ENCODE measurements at places on chromosomes 2 and 18.

GRCh38 chr2:240959941-240960308 lies 38.5 kb upstream of the SNED1 start:
- no peak for DNase-seq

- DNase-seq = no peak
These were observed 35.1 kb upstream of the NTSR2 start for GRCh38 chr2:11705063-11705462.

- DNase-seq = no peak
These were observed 154.5 kb downstream of the RPIA start for GRCh38 chr2:88845772-88846661.

DNA sequence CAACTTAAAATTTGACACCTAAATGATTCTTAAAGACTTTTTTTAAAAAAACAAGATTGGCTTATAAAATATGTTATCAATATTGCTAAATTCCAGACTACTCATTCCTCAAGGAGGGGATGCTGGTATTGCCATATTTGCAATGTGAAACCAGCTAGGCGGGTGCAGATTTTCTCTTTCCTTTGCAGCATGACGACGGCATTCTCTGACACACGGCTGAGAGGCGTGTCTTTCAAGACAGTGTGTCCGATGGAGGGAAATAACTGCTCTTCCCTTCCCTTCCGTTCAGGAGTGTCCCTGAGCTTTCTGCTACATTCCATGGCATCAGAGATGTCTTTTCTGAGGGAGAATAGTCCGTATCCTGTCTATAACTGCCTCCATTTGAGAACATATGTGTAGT lies 38.2 kb upstream of the CNGA3 start:
- no peak for DNase-seq

GRCh38 chr2:96152304-96153161 lies 7.3 kb upstream of the DUSP2 start:
- DNase-seq = no peak

DNA sequence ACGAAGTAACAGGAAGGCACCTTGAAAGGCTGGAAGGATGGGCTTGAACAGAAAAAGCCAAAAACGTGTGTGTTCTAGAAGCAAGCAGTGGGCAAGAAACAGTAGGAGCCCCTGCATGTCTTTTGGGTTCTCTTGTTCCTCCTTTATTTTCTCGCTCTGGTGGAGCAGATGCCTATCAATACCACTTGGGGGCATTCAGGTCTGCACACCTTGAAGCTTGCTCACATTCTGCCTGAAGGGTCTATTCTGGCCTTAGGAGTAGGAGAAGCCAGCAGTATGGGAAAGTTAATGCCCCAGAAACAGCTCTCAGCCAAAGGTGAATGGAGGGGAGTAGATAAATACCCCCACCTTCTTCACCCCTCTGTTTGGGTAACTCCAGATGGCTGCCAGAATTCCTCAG lies 204.5 kb downstream of the TXNL1 start:
- DNase-seq = no peak

GRCh38 chr2:11044201-11044600 lies 111.1 kb upstream of the SLC66A3 start:
- DNase-seq = no peak

DNA sequence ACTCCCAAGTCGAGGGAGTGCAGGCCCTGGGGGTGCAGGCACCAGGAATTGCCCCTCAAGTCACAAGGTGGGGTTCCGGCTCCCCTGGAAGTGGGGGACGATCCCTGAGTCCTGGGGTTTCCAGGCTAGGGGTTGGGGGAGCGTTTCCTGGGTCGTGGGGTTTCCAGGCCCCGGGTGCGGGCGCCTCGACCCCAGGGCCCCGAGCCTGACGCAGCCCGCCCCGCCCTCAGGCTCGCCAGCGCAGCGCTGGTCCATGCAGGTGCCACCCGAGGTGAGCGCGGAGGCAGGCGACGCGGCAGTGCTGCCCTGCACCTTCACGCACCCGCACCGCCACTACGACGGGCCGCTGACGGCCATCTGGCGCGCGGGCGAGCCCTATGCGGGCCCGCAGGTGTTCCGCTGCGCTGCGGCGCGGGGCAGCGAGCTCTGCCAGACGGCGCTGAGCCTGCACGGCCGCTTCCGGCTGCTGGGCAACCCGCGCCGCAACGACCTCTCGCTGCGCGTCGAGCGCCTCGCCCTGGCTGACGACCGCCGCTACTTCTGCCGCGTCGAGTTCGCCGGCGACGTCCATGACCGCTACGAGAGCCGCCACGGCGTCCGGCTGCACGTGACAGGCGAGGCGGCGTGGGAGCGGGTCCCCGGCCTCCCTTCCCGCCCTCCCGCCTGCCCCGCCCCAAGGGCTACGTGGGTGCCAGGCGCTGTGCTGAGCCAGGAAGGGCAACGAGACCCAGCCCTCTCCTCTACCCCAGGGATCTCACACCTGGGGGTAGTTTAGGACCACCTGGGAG lies 12.0 kb downstream of the SIGLEC15 start:
- no peak for DNase-seq

DNA sequence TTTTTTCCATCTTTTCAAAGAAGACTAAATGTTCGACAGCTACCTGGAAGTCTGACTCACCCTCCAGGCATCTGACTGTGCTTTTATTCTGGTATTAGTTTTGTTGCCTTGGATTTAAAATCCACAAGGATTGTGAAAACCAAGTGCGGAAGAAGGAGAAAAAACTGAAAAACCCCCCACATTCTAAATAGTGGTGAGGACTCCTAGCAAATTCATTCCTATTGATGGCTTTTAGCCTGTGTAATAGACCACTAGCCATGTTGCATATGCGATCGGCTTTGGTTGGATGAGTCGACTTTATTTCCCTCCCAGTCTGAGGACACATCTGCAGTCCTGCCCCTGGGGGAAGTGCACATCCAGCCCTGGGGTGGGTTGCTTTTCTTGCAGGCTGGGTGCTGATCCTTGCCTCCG lies 16.9 kb downstream of the LDLRAD4 start:
- DNase-seq = no peak

- no peak for DNase-seq
These were observed 78.8 kb downstream of the MBP start for GRCh38 chr18:77053616-77054287.

GRCh38 chr18:59570796-59571195 lies 126.4 kb downstream of the CCBE1 start:
- DNase-seq = no peak

GRCh38 chr2:158214431-158214830 lies 112.8 kb downstream of the UPP2 start:
- DNase-seq = no peak

GRCh38 chr2:236244256-236244655 lies 19.9 kb downstream of the ASB18 start:
- DNase-seq = no peak

DNA sequence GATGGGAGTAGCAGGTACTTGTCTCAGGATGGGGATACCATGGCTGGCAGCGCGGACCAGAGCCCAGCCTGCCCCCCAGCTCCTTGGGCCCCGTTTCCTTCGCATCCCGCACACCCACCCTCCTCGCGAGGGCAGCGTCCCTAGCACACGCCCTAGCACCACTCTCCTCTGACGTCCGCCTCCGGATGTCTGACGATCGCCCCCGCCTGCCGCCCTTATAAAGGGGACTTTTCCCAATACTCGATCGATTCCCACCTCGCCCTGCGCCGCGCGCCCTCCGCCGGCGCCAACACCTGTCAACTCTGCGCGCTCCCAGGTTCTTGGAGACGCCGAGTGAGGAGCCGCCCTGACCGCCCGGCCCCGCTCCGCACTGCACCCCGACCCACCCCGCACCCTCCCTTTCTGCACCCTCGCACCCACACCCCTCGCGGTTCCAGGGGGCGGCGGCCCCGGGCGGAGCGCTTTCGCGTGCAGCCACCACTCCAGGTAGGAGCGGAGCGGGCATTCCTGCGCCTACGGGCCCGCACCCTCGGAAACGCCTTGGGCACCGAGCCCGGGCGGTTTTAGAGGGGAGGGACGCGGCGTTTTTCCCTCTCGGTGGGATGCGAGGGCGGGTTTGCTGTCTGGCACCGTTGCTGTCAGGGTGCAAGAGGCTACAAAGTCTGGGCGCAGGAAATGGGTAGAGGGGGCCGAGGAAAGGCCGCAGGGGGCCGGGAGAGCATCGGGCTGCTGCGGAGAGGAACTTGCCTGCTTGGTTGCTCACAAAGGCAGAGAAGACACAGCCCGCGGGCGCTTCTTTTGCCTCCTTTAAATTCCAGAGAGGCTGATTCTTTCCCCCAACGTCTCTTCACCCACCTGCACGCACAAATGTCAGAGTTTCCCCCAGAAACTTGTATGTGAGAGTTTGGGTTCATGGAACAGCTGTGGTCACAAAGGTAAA lies at the start of gene SLC5A7:
Gene SLC5A7, plus strand, starts transcription at position 247 of the 940 bp plus-strand sequence. CDS start 1,632 bp downstream, outside the sequence.
- no peak for DNase-seq

GRCh38 chr2:71503837-71504236 lies 50.5 kb downstream of the DYSF start:
- no peak for DNase-seq

GRCh38 chr2:240438810-240439697 lies 3.6 kb downstream of the GPC1 start:
- DNase-seq = no peak

GRCh38 chr2:1140389-1141003 lies 189.8 kb downstream of the SNTG2 start:
- no peak for DNase-seq

Measured in epithelial cell of proximal tubule (primary cell).